ENCODE measurements at places on chromosomes 16 and 17. TPM values are rescaled to one million over a fixed set of nuclear protein-coding genes. Genes with fewer than 3 reads are reported as not detected.
A peak's percentile ranks its signal among the peaks of the same experiment; 100 is the strongest.

- DNase-seq = no peak
These were observed 100.0 kb downstream of the WWOX start for GRCh38 chr16:78199325-78200022.

DNA sequence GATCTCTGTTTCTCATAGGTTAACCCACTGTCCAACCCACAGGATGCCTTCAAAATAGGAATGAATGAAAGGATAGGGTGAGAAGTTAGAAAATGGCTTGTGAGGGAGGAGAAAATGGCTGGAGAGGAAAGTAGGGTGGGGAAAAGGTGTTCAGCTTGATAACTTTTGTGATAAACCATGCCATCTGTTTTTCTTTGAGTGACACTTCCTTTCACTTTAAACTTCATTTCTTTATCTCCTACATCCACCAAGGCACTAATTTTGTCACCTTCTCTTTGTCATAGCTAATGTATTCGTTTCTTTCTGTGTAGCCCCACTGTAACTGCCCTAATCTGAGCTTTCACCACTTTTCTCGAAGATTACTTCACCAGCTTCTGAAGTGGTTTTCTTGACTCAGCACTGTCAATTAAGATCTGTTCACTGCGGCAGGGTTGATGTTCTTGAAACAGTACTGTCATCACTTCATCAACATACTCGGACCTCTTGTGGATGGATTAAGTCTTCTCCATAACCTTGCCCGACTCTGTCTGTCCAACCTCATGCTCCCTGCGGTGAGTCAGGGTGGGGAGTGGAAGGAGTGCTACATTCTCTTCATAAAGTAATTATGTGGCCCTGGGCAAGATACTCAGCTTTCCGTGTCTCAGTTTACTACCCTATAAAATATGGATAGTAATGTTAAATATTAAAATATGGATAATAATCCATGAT, 5.5 kb upstream of the KRT10 start:
- no peak for DNase-seq

- no peak for DNase-seq
These were observed 8.7 kb upstream of the KAT7 start for GRCh38 chr17:49779739-49780231.

DNA sequence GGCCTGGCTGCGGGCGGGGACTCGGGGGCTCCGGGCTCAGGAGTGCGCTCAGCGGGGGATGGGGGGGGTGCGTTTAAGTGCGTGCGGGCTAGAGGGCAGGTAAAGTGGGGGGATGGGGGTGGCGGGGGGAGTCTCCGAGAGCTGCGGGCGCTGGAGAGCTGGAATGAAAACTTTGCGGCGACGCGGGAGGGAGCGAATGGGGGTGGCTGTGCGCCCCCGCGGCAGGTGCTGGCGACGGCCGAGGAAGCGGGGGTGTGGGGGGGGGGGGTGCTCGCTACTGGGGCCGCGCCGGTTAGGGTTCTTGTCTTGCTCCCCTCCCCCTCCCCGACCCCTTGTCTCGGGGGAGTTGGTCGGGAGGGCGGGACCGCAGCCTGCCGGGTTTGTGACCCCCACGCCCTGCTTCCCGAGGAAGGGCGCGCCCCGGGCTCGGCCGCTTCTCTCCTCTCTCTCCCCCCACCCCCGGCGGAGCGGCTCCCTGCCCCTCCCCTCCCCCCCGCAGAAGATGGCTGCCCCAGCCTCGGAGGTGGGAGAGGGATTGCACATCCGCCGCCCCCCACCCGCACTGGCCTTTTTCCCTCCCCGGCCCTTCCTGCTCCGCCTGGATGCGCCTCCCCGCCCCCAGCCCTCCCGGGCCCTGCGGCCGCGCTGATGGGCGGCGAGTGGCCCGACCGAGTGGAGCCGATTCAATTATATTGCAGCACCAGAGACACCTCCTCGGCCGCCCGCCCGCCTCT, 649 bp downstream of the GSE1 start:
- DNase-seq = no peak

DNA sequence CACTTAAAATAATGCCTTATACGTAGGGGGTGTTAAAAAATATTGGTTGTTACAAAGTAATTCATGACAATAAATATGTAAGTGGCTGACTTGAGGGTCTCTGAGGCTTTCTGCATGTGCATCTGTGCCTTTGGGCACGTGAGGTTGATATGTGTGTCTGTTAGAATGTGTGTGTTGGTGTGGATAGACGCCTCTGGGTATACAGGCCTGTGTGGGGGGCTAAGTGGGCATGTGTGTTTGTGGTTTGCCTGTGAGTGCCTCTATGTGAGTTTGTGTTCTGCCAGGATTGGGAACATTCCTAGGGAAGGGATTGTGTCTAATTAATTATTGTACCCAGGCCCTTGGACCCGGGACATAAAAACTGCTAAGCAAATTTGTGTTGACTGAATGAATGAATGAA, 19.0 kb downstream of the GP2 start:
- DNase-seq = no peak

- DNase-seq = no peak
These were observed 12.3 kb upstream of the LGALS3BP start for GRCh38 chr17:78991906-78992532.

The TEKT1 gene
- polyA plus RNA-seq = 0.70 TPM

The PNMT gene
- 2.8 TPM for polyA plus RNA-seq

GRCh38 chr16:56226187-56226586, 34.9 kb downstream of the GNAO1 start:
- no peak for DNase-seq

DNA sequence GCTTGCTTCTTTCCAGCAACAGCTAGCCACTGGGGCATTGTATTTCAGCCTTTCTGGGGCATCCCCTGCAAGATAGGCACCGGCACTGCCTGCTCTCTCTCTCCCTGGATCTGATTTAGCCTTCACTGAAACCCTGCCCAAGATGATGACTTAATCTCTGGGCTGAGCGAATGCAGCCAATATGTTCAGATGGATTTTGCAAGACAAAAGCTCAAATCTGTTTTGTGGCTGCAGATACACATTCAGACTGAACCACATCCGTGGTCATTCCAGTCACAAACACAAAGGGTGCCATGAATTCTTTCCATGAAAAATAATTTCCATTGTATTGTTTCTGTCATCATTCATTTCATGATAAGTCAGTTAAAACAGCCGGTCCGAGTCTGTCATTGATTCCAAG, 24.2 kb downstream of the SOST start:
- no peak for DNase-seq

The CSHL1 gene
- polyA plus RNA-seq = not detected

DNA sequence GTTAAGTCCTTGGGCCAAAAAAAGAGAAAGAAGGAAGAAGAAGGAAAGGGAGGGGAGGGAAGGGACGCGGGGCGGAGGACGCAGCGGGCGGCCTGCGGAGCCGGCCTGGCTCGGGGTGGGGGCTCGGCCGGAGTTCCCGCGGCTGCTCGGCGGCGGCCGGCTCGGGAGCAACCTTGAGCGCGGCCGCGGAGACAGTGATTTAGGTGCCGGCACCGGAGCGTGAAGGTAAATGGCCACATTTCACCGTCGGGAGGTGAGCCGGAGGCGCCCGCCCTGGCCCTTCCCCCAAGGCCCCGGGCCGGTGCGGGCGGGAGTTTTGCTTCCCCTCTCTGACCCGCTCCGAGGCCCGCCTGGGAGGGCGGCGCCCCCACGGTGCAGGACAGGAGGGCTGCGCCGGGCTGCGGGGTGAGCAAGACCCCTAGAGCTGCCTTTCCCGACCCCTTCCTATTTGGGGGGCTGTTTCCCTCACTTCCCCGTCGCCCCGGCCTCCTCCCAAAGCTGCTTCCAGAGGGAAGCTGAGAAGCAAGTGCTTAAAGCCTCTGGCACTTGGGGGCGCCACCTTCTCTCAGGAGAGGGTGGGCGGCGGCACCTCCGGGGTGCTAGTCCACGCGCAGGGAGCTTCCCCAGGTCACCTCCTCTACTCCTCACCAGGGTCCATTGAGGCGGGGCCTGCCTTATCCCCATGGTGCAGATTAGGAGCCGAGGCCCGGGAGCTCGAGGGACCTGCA, 56.5 kb downstream of the MRM1 start:
- peak; percentile 70 for DNase-seq

DNA sequence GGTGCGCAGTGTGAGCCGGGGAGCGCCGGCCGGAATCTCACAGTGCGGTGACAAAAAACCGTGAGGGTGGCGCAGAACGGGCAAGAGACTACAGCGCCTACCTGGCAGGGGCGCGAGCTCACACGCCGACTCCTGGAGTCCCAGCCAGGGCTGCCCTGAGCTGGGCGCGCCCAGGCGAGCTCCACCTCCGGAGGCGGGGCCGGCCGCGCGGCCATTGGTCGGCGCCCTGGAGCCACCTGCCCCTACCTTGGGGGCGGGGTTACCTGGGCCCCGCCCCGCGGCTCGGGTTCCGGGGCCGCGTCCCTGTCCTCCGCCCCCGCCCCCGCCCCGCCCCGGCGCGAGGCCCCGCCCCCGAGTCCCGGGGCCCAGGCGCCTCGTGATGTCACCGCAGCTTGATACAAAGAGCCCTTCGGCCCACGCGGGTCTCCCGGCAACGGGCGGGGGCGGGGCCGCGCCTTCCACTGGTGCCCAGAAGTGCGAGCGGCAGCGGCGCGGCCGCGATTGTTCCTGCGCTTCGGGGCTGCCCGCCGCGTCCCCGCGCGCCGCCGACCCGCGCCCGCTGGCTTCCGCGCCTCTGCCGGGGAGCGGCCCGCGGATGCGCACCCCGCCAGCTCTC, 96.3 kb downstream of the RAB11FIP4 start:
- peak; percentile 56 for DNase-seq

The C17orf100 gene
- polyA plus RNA-seq = 10.3 TPM

The TBX21 gene
- 0.12 TPM for polyA plus RNA-seq

DNA sequence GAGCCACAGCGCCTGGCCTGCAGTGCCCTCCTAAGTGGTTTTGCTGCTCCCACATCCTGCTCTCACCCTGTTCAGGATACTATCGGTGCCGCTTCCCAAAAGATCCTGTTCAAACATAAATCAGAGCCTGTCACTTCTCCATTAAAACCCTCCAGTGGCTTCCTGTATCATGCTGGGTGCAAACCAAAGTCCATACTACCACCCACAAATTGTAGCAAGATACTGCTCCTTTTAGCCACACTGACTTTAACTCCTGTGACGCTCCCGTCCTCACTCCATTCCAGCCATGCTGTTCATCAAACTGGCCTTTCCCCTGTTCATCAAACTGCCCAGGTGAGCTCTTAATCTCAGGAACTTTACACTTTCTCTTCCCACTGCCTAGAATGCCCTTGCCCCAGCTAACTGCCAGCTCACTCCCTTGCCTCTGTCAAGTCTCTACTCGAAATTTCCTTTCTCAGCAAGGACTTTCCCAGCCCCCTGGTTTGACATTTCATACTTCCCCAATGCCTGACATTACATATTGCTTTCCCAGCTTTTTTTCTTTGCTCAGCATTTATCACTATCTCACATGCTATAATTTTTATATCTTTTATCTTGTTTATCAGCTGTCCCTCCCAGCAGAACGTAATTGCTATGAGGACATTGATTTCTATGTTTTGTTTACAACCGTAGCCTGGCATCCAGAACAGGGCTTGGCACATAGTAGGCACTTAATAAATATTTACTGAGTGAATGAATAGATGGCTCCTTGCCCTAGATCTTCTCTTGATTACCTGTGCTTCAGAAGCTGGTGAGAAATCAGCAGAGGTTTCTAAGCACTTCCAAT, 44.3 kb upstream of the SMURF2 start:
- DNase-seq = no peak

GRCh38 chr16:49488336-49488735, 114.7 kb downstream of the C16orf78 start:
- no peak for DNase-seq

DNA sequence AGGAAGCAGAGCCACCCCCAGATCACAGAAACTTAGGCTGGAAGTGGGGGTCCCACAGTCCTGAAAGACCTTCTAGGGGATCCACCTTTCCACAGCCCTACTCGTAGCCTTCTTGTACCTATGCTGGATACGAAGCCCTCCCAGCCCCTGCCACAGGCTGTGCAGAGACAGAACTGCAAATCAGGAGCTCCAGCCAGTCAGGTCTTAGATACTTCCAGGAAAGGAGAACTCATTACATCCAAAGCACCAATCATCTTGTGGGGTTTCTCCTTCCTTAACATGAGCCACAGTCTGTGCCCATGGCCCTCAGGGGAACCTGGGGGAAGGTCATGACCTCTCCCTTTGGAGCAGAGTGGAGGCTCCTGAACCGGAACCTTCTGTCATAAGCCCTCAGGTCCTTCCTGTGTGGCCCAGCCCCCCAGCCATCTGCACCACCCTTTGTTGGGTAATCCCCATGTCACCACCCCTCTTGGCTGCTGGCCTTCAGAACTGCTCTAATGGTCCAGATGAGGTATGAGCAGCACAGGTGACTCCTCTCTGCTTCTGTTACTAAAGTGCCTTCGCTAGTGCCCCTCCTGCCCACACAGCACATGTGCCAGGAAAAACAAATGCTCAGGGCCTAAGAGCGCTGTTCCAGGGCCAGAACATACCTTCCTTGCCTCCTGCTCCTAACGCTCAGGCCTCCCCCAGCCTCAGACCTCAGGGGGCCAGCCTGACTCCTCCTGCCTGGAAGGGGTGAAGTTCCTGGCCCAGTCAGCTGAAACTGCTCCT, 14.6 kb downstream of the SRCIN1 start:
- DNase-seq = no peak

GRCh38 chr16:30004811-30005242, 6.0 kb downstream of the DOC2A start:
- DNase-seq = no peak

The SECTM1 gene
- 2.0 TPM for polyA plus RNA-seq

The SLC6A2 gene
- polyA plus RNA-seq = 0.17 TPM

The EVI2B gene
- polyA plus RNA-seq = 1.9 TPM

DNA sequence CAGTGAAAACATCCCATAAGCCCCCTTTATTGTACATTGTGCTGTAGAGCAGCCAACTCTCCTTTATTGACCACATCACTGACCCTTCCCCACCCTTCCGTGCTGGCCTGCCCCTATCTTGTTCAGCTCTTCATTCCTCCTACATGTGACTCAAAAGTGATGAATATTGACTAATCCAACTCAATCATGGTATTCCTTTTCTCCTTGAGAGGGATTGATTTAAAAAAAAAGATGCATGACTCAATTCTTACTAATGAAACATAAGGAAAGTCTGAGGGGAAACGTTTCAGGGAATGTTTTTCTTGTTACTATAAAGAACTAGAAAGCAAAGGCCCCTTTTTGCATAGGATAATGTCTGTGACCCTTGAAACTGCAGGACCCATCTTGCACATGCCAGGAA, 125.2 kb upstream of the SOX9 start:
- DNase-seq = no peak

The G6PC1 gene
- polyA plus RNA-seq = 9.5 TPM

GRCh38 chr16:21156767-21157467, 1.6 kb upstream of the LDAF1 start:
- peak; percentile 50 for DNase-seq

DNA sequence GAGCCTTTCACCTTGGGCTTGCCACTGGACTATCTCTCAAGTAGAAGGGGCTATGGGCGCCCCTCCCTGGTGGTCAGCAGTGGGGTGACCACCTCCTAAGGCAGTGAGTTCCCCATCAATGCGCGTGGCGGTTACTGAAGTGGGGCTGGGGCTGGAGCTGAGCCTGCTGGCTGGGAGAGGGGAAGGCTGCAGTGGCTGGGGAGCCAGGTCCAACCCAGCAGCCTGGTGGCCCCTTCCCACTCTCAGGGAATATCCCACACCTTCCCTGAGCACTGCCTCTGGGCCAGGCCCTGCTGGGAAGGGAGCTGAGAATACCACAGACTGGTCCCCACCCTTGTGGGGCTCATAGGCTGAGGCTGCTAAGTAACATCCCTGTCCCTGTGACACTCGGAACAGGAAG, 19.8 kb upstream of the MPRIP start:
- DNase-seq = no peak

The RNF157 gene
- polyA plus RNA-seq = 31.6 TPM
